ENCODE measurements at places on chromosomes 11 and 22.

- DNase-seq, result no peak
Measured at GRCh38 chr22:45129703-45130524, 33.8 kb upstream of the NUP50 start.

DNA sequence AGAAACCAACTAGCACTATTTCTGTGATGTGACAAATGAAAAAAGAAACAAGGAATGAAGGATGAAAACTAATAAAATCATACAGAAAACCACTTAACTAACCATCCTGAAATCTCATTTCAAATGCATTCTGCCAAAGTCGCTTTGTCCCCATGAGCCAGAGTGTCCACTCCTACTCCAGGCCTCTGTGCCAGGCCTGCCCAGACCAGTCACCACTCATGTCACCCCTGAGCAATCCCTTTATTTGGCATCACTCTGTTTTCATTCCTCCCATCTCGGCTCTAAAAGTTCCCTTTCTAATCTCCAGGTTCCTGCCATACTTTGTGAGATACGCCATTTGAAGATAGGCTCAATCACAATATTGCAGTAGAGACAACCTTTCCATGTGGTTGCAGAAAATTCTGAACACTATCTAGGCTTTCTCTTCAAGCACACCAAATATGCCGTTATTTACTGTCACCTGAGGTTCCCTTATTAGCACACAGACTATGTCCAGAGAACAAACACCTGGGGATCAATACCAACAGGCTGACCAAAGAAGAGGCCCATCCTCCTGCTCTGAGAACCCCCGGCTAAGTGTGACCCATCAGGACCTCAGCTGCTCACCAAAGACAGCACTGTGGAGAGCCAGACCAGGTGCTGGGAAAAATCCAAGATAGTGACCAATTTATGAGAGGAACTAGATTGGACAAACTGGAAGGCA lies 202.4 kb downstream of the LARGE1 start:
- no peak for DNase-seq

GRCh38 chr22:31895411-31896123 lies 48.8 kb upstream of the YWHAH start:
- no peak for DNase-seq

GRCh38 chr11:57618438-57618837 lies 21.0 kb downstream of the SERPING1 start:
- DNase-seq, result no peak

DNA sequence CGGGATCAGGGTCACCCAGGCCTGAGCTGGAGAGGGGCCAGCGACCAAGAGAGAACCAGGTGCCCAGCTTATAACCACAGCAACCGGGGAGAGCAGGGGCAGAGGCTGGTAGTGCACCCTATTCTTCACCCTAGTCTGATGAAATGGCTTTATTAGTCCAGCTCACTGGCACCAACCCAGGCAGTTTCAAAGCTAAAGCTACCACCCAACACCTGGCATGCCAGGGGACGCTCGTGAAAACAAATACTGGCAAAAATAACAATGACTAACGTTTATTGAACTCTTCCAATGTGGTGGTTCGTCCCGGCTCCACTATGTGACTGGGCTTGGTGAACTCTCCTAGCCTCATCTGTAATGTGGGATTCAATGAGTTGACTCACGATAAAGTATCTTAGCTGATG lies 30.6 kb downstream of the SCGB1A1 start:
- no peak for DNase-seq

DNA sequence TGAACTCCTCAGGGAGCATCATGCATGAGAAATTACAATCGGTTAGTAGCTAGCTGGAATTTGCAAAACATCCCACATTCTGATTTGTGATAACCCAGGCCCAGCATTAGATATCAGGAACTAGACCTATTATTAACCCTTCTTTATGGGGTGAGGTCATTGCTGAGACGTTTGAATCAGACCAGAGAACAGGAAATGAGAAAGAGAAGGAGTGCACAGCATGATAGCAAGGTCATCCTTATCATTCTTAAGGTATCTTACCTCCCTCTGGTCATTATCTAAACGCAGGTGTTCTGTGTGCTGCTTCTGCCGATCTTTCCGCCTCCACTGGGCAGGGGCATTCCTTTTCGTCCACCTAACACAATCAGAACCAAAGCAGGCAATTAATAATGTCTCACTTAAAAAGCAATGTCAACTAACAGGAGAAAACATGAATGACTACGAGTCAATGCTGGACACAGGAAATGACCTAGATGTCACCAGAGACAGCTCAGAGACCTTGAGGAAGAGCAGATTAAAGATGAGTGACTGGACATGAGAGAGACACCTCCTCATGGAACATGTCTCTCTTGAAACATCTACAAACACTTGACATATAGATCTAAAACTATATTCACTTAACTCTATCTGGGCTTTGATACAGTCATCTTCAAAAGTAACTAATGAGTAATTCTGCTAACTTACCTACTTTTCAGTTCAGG lies 78.3 kb upstream of the SCUBE2 start:
- no peak for DNase-seq
